ENCODE measurements at places on chromosomes 13 and 19. TPM values are rescaled to one million over a fixed set of nuclear protein-coding genes. Genes with fewer than 3 reads are reported as not detected.

The SIGLEC5 gene
- not detected for total RNA-seq

The FXYD3 gene
- not detected for total RNA-seq

The POU2F2 gene
- 0.39 TPM for total RNA-seq

The ZNF264 gene
- total RNA-seq = 19.9 TPM

The NLRP4 gene
- total RNA-seq = not detected

The CPB2 gene
- not detected for total RNA-seq

The KLK4 gene
- not detected for total RNA-seq
